OCI-LY7 (cell line): ENCODE measurements at places on chromosomes 4 and X.

GRCh38 chr4:25938366-25938765, 24.3 kb downstream of the SMIM20 start:
- no peak for DNase-seq

DNA sequence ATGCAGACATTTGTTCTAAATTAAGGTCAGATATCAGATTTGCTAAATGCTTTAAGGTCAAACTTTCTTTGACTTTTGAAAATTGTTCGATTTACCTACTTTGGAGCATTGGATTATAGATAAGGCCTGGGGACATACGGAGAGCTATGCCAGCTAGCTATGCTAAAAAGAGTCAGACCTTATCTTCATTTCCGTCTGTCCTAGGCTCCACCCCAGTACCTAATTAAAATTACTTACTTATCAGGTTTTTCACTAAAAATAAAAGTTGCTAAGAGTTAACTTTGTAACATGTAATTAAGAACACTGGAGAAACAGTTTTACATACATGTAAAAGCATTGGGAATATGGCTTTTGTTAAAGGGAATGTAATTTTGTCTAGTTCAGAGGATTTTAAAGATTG, 7.1 kb upstream of the TMEM35A start:
- no peak for DNase-seq

DNA sequence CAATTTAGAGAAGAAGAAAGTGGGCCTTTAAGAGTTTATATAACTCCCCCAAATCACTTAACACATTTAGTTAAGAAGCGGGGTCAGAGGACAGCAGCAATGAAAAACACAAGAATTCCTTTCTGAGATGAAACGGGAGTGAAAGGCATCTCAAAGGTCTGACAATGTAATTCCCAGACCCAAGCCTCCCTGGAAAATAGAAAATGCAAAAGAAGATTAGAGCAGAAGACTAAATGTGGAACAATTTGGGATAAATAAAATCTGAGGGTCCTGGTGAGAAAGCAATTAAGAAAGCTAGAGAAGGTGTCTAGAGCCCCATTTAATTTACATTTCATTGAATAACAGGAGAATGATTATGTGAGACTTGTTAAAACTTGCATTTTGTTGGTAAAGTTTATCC, 19.1 kb upstream of the ART3 start:
- DNase-seq, result no peak

- DNase-seq, result no peak
Observed at GRCh38 chrX:24113181-24113580, 36.3 kb upstream of the ZFX start.

GRCh38 chr4:22921936-22922335, 229.2 kb downstream of the GBA3 start:
- no peak for DNase-seq

- no peak for DNase-seq
Observed at GRCh38 chrX:17405225-17405969, 30.4 kb downstream of the NHS start.
